ENCODE measurements at places on chromosomes 6 and 20.

DNA sequence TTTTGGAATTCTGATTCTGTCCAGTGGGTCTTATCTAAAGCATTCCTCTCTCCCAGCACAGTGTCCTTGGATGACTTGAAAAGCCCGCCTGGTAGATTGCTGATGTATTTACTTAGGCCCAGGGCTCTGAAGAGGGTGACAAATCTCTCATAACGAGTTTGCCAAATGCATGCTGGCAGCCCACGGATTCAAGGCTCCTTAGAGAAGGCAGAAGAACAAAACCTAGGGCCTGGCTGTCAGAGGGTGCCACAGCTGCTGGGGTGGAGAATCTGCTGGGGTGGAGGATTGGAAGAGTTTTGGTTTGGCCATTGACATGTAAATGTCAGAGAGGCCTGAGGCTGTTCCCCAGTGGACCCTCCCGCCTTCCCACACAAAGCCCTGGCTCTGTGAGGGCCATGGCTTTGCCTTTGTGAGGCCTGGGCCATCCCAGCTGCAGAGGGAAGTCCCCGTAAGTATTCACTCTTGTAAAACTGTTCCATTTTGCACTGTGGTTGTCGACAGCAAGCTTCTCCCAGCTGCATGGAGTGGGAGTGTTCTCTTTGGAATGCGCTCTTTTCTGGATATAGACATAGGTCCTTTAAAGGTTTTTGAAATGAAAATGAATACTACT lies 50.3 kb downstream of the ANKRD6 start:
- DNase-seq, result peak; percentile 19

DNA sequence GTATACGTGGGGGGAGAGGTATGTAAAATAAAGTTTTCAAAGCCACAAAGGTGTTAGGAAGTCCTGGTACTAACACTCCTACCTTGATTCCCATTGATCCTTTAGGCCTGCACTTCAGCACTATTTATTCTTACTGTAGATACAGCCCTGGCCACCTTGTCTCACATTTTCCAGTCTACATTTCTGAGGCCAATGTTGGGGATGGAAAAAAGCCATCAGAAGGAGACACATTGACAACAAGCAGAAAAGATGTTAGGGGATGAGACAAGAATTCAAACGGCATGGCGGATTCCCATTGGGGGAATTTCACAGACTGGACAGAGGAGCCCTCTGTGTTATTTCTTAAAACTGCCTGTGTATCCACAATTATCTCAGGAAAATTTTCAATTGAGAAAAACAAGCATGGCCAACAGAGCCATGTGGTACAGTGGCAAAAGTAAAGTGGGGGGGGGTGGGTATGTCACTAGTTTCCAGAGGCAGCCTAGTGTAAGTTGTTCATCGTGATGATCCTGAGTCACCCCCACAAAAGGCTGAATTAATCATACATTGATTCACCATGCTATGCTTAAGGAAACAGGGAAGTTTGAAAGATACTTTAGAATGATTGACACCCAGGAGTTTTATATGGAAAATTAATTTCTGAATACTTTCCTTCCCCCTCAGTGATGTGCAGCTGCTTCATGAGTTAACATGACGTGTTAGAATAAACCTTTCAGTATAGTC lies 40.5 kb downstream of the RREB1 start:
- DNase-seq, result no peak

GRCh38 chr6:107033126-107033525 lies 5.1 kb downstream of the MTRES1 start:
- no peak for DNase-seq

- no peak for DNase-seq
These were observed 64.2 kb downstream of the F13A1 start for GRCh38 chr6:6256259-6256658.

- no peak for DNase-seq
These were observed 60.3 kb upstream of the C20orf144 start for GRCh38 chr20:33601861-33602260.

GRCh38 chr6:157683707-157684106 lies 139.3 kb upstream of the SNX9 start:
- no peak for DNase-seq

DNA sequence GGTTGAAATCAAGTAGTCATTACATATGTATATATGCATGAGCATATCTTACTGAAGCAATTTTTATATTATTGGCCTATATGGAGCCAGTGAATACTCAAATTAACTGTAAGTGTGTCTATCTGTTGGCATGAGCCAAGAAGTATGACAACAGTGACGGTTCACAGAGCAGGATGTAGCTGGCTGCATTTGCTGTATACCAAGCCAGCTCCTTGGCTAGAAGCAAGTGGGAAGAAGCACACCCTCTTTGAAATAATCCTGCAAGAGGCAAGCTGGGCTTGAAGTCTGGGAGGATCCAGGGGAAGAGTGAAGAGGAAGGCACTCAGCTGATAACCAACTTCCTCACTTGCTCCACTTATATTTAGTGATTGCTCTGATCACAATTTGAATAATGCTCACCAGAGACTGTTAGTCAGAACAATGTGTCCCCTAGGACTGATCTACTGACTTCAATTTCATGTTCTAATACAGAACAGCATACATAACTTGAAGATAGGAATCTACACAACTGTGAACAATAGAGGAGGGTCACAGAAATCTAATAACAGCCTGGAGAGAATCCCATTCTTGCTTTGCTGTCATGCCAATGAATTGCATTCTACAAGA lies 497.3 kb downstream of the PRKN start:
- no peak for DNase-seq

- no peak for DNase-seq
These were observed 46.3 kb downstream of the MCM8 start for GRCh38 chr20:5996765-5997164.

- DNase-seq, result no peak
These were observed 19.7 kb downstream of the ZDHHC14 start for GRCh38 chr6:157400676-157401075.

DNA sequence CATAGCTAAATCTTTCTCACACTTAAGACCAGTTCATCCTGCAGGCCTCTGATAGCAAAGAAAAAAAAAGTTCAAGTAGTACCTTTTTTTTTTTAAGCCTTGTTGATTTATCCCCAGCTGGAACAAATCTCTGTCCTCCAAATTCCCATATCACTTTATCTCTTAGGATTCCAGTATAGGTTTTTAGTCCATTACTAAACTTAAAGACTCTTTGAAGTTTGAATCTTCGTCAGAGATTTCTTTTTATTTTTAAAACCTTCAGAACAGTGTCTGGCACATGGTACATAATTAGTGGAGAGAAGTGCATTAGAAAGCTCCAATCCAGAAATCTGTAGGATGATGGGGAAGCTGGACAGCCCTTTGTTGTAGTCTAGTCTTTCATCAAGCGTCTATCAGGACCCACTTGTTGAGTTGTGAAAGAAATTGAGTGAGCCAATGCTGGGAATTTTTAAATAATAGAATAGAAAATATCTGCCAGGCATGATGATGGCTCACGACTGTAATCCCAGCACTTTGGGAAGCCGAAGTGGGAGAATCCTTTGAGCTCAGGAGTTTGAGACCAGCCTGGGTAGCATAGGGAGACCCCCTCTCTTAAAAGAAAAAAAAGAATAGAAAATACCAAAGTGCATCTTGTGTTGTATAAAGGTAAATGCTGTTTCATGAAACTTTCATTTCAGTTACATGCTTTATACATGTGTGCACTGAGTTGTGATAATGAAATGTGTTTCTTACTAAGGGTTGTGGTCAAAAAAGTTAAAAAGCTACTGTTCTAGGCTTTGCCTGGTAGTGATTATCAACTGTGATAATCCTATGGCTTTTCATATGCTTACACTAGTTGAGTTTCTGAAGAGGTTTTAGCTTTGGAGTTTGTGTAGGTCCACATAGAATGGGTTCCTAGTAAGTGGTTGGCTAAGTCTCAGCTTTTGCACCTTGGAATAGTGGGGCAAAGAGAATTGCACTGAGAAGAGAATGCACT lies 3.2 kb downstream of the NFYA start:
- no peak for DNase-seq

DNA sequence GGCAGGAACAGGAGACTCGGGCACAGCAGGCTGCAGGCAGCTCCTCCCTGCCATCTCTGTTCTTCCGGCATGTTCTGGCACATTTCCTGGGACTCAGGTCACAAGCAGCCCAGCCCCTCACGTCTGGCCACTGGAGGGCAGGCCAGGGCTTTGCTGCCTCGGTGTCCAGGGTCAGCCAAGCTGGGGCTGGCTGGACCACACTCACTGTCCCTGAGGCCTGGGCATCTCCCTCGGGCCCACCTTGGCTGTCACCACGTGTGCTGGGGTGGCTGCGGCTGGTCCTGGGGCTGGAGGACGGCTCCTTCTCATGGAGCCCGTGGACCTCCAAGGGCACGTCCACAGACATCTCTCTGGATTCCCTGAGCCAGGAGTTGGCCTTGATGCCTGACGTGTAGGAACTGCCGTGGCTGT lies 18.5 kb downstream of the FRMD1 start:
- DNase-seq, result peak; percentile 84

- no peak for DNase-seq
These were observed 28.1 kb upstream of the SLC22A23 start for GRCh38 chr6:3484946-3485345.

GRCh38 chr6:39227476-39227875 lies 1.8 kb downstream of the KCNK5 start:
- DNase-seq, result no peak

DNA sequence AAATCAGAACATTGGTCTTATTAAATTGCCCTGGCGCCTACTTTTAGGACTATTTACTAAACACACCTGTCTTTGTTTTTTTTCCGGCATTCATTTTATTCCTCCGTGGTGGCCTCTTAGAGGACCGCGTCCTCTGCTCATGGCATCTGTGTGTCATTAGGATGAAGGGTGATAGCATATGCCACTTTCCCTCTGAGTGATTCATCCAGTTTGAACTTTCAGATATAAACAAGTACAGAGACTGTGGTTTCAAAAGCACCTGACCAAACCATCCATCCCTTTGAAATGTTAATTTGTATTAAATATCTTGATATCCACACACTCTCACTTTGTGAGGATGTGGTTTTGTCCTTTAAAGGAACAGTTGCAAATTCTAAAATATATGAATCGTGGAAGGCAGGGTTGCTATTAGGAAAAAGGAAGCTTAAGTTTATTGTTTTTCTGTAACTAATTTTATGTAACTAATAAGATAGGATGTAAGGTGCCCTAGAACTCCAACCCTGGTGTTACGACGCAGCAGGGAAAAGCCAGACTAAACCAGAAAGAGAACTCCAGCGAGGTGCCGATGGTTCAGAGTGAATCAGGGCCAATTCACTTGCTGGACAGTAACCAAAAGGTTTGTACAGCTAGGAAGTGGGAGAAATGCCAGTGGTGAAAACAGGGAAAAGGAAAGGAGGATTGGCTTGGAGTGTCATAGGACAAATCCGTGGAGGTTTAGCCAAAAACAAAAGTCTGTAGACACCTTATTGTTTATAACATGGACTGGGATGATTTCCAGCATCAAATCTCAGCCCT lies 98.7 kb downstream of the SHLD1 start:
- DNase-seq, result no peak

GRCh38 chr6:122568797-122569221 lies 41.4 kb upstream of the PKIB start:
- no peak for DNase-seq

- no peak for DNase-seq
These were observed 547.9 kb upstream of the PTCHD4 start for GRCh38 chr6:48658915-48659314.

DNA sequence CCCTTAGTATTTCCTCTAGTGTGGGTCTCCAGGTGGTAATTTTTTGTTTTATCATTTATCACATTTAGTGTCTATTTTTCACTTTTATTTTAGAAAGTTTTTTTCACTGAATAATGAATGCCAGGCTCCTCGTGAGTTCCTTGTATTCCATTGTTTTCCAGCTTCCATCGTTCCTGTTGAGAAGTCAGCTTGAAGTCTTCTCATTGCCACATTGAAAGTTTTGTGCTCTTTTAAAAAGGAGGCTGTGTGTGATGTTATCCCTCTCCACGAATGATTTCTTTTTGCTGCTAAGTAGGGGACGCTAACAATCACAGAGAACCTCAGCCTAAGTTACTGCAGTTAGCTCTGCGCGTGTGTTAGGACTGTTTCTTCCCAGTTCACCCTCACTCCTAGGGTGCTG lies 194.5 kb downstream of the TAF4 start:
- DNase-seq, result no peak

GRCh38 chr6:109912118-109912517 lies 66.0 kb upstream of the GPR6 start:
- DNase-seq, result no peak

DNA sequence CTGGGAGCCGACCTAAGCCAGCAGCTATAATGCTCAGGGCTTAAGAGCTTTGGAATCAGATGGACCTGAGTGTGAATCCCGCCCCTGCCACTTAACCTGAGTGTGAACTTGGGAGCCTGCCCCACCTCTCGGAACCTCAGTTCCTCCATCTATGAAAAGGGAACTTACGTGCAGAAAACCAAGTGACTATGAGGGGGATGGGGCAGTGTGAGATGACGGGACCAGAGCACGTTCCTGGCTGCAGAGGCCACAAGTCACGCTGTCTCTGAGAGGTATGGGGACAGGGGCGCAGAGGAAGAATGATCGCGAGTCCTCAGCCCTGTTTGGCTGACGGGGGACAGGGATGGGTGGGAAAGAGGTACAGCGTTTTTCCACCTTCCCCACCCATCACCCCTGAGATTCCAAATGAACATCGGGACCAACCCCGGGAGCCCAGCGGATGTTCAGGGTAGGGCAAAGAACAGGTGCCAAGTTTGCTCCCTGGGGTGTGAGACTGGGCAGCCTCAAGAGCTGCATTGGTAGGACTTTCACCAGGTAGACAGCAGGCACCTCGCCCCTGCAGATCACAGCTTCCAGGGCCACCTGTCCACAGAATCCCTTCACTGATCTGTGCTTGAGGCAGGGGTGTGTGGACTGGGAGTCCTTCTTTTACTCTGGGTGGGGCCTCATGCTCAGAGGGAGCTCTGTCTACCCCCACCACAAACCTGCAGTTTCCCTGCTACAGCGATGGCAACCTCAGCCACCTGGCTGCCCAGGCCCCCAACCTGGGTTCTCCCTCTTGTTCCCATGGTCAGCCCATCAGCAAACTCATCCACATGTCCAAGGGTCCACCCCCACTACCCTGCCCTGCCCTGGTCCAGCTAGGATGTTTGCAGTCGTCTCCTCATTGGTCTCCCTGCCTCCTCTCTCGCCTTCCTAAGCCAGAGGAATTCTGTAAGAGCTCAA lies 85.8 kb downstream of the CEBPB start:
- DNase-seq, result no peak

DNA sequence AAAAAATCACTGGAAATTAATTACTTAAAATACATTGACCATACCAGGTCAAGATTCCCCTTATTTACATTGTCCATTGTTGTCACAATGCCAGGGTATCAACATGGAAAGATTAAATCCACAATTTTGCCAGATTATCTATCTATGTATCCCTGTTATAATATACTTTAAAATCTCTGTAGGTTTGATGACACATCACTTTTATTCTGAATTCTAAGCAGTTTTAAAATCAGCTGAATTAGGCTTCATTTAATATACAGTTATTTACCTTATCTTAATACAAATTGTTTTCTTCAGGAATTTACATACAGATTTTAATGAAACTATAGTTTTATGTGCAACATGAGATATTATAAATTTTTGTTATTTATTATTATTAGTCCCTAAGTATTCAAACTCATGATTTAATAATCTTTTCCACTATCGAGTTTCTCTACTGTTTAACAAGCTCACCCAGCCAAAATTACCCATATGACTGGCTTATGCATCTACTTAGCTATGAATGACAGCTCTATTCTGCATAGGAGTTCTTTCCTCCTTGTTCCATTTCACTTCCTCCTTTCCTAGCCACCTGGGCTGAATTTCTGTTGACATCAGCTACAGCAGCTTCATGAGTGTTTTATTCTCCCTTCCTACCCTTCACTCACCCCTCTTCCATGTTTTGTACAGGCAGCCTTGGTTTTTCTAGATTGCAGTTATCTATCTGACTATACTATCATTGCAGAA lies 654.2 kb upstream of the MAP3K7 start:
- no peak for DNase-seq

- DNase-seq, result no peak
These were observed 267.6 kb upstream of the ID4 start for GRCh38 chr6:19569563-19569962.
